ENCODE measurements at places on chromosomes 5 and 9.

DNA sequence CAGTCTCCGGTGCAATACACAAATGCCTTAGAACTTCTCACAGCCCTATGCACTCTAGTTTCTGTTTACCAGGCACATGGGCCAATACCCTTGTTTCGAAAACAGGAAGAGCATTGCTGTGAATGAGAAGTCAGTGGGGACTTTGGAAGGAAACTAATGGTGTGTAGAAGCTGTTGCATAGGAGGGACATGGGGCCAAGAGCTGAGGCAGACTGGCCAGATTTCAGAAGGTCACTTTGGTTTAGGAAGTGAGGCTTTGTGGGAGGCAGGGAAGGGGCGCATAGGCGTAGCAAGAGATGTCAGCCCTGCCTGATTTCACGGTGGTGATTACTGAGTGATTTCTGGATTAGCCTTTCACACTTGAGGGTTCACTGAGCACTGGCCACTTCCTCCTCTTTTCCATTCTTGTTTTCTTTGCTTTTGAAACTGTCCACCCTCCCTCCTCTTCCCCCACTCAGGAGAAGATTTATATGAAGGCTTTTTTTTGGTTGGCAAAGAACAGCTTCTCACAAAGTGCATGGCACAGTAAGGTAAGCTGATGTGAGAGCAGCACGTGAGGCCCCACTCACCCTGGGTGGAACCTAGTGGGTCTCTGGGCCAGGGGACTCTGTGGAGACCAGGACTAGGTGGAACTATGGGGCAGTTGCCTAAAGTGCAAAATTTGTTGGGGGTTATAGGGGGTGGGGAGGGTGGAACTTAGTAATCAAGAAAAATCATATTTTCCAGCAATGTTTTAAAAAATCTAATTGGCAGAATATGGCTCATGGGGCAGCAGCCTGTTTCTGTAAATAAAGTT is 6.1 kb upstream of the TMEM252 start:
- no peak for DNase-seq

GRCh38 chr9:89882930-89883361 is 278.1 kb downstream of the GADD45G start:
- no peak for DNase-seq

GRCh38 chr9:37549527-37549926 is 26.7 kb downstream of the FBXO10 start:
- no peak for DNase-seq

- DNase-seq, result no peak
These were observed 81.8 kb upstream of the SARDH start for GRCh38 chr9:133819923-133820322.

DNA sequence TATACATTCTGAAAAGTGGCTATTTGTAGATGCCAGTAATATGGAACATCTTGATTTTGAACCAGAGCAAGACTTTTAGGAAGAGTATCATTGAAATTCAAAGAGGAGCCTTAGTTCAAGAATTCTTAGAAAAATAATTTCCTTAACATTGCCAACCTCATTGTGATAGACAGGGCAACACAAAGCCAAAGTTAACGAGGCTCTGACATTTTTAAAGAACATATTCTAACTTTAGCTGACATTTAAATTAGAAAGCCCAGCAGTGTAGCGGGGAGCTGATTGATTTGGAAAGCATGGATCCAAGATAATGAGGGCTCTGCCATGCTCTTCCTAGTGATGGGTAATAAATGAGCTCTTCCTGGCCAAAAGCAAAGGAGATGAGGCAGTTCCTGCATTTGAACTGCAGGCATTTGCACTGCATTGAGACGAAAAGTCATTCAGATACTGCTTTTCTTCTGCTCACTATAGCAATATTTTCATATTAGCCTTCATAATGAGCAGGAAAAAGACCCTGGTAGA is 325.0 kb downstream of the ARHGEF28 start:
- no peak for DNase-seq

Measured in NCI-H2029 treated with DMSO at 0.1 percent for 48 hours (cell line).